ENCODE measurements at places on chromosomes 5 and 9.

DNA sequence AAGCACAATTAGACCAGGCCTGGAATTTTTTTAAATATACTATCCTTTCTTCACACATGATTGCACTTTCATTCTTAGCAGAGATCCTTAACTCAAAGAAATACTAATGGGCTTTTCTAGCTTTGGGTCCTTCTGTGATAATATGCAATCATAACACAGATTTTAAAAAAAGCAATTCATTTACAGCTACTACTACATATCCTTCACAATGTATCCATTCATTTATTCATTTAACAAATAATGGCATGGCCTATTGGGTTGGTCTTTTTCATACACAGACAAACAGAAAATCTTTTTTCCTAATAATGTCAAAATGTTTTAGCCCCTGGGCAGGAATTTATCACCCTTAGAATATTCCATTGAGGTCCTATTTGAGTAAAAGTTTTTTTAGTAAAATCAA, 47.0 kb downstream of the SAXO1 start:
- no peak for DNase-seq

- no peak for DNase-seq
Measured at GRCh38 chr9:116147821-116148220, 5.8 kb upstream of the PAPPA start.

GRCh38 chr9:91663858-91664257, 240.2 kb upstream of the NFIL3 start:
- DNase-seq: no peak

- DNase-seq: no peak
Measured at GRCh38 chr5:72786676-72787075, 29.8 kb upstream of the TNPO1 start.

DNA sequence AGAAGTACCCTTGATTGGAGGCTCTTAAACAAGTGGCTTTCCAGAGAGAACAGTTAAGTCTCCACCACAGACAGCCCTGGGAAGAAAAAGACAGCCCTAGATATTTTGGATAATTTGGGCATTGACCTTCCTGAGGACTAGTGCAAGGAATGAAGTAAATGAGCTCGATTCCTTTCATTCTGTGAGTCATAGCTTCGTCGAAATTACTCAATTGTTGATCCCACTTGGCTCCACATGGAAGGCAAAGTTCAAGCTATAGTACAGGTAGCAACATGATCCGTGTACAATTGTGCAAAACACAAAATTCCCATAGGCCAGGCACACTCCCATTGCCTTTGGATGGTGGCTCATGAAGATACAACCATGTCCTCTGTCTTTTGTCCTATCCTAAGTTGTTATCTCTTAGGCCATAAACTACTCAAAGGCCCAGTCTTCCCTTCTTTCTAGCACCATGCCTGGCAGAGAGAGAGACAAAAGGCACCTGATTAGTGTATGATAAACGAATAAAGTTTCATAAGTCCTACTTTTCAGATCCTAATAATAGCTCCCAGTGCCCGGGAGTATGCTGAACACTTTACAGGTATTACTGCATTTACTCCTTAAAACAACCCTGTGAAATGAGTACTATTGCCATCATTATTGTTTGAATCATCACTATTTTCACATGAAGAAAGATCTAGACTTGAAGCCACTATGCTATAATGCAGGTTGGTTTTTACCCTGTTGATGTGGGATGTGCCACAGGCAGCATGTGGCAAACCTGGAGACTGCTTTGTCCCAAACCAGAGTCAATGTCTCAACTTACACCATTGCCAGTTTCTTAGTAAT, 116.7 kb upstream of the RANBP3L start:
- no peak for DNase-seq

- DNase-seq: no peak
Measured at GRCh38 chr9:93117924-93118862, 15.9 kb downstream of the NINJ1 start.

- DNase-seq: no peak
Measured at GRCh38 chr9:136981588-136982231, 1.1 kb upstream of the LCNL1 start.

DNA sequence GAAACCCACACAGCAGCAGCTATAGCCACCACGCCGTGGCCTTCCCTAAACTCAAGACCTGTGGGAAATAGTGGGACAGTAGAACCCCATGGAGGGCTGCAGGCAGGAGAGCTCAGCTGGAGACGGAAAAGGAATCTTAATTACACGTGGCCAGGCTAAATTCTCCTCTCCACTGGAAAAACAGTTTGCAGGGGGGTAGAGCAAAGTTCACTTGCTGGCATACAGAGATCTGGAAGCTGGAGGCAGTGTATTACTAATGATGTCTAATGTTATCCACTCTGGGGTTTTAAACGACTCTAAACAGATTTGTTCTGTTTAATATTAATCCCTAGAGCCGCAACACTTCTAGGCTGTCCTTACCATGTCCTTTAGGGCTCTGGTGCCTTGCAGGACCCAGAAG, 257.1 kb downstream of the SAXO1 start:
- DNase-seq: no peak

GRCh38 chr9:113537229-113537810, 73.8 kb downstream of the RGS3 start:
- DNase-seq: no peak

DNA sequence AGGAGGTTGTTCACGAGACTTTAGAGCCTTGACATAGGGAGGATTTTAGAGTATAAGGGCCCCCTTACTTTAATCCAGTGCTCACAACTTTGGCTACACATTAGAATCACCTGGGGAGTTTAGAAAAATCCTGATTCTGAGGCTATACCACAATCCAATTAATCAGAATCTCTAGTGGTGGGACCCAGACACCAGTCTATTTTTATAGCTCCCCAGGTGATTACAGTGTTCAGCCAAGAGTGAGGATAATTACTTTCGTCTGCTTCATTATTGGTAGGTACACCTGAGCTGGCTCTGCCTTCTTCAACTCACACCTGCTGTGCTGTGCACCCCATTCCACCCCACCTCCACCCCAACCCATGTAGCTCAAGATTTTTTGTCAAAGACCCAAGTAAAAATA, 141.3 kb upstream of the EPB41L4A start:
- no peak for DNase-seq

DNA sequence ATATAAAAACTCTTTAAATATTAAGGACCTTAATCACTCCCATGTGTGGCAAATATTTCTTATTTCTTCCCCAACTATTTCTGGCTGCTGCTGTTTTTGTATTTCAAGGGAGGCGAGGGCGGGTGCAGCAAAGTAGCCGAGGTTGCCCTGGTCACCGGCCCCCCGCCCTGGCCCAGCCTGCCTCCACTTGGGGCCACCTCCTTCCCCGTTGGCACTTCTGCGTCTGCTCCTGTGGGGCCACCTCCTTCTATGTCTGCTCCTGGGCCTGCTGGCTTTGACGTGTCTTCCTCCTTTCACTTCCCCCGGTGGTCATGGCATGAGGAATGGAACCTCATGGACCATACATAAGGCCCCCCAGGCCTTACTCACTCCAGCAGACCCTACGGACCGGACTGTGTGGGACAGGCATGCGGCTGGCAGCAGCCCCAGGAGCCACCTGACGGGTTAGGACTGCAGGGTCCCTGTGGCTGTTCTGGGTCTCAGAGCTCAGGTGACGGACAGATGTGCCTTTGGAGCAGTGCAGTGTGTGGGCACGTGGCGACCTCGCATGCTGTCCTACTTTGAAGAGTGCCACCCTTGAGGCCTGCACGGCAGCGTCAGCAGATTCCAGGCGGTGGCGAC, 5.8 kb upstream of the ENTPD8 start:
- no peak for DNase-seq

DNA sequence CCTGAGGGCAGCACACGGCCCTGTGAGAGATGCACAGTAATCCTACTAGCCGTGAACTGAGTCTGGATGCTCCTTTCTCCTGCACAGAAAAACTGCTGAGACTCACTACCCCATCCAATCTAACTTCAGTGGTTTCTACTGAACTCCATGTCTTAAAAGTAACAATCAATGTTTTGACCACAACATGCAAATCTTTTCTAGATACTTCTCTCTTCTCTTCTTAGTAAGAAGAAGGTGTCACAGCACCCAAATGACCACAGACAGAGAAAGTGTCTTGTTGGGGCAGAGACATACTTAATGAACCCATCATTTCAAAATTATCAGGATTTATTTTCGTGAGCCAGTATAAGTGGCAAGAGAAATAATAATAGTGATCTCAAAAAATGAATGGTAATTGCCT, 285.8 kb upstream of the MEF2C start:
- DNase-seq: no peak

- peak; percentile 54 for DNase-seq
Measured at GRCh38 chr5:108749128-108749861, 1.6 kb downstream of the FER start.

DNA sequence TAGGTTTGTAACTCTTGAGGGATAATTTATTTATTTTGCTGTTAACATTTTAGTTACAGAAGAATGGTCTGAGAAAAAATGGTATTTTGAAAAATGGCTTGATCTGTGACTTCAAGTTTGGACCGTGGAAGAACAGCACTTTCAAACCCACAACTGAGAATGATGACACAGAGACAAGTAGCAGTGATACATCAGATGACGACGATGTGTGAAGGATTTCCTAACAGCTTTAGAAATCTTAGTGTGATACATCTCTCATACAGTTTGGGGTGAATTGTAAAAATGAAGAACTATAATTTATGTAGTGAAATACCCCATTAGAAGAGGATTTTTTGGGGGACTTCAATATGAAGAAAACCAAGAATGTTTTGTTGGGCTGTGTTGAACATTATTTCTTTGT, 88.7 kb downstream of the GPBP1 start:
- DNase-seq: no peak

- peak; percentile 53 for DNase-seq
Measured at GRCh38 chr9:37036776-37037502, 2.9 kb upstream of the PAX5 start.

DNA sequence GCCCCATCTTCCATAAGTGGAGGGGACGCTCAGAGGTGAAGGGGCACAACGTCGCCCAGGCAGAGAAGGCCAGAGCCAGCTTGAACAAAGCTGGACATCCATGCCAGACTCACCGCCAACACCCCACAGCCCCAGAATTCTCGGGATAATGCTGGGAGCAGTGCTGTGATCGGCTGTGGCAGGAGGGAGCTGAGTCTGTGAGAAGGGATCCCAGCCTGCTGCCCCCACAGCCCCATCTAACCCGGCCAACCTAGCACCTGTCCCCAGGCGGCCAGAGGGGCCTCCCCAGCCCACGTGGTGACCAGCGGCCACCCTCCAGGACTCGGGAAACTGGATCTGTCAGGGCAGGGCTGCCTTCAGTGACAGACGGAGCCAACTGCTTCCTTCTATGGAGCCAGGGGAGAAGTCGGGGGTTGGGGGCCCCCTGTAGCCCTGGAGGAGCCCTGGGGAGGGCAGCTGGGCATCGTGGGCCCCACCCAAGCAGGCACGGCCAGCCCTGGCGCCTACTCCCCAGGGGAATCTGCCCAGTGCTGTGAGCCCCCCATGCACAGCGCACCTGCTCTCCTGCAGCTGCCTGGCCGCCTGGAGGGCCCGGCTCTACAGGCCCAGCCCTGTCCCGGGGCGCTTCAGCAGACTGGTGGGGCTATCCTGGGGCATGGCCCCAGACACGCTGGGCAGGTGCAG, 6.0 kb downstream of the BRD3 start:
- DNase-seq: no peak

DNA sequence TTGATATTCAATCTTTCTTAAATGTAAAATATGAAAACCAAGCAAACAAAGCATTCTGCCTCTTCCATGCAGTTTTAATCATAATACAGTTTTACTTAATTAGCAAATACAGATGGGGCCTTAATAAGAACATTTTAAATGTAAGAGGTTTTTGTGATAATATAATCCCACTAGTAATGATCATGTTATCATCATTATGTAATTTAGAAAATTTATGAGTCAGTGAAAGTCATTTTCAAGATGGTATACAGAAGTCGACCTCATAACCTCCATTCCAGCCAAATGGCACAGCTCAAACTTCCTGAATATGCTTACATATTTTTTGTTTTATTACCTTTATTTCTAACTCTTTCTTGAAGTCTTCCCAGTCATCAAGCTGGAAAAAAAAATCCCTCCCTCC, 102.2 kb upstream of the GNA14 start:
- DNase-seq: no peak

GRCh38 chr5:1542781-1543180, 19.0 kb upstream of the LPCAT1 start:
- no peak for DNase-seq

DNA sequence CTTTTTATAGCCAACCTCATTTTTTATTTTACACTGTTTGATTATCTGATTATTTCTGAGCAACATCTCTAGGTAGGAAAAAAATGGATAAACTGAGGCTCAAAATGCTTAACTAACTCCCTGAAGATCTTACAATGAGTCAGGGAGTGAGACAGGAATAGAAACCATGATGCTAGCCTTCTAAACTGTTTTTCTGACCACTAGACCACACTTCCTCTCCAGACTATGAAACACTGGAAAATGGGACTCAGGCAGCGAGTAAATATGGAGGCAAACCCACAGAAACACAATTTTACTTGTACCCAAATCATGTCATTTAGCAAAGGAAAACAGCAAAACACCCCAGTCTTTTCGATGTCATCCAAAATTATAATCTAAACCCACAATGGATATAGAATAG, 129.9 kb upstream of the ANKH start:
- DNase-seq: no peak

GRCh38 chr5:128318691-128319090, 219.4 kb downstream of the FBN2 start:
- DNase-seq: no peak

- DNase-seq: no peak
Measured at GRCh38 chr5:143064218-143064641, 294.1 kb downstream of the ARHGAP26 start.

DNA sequence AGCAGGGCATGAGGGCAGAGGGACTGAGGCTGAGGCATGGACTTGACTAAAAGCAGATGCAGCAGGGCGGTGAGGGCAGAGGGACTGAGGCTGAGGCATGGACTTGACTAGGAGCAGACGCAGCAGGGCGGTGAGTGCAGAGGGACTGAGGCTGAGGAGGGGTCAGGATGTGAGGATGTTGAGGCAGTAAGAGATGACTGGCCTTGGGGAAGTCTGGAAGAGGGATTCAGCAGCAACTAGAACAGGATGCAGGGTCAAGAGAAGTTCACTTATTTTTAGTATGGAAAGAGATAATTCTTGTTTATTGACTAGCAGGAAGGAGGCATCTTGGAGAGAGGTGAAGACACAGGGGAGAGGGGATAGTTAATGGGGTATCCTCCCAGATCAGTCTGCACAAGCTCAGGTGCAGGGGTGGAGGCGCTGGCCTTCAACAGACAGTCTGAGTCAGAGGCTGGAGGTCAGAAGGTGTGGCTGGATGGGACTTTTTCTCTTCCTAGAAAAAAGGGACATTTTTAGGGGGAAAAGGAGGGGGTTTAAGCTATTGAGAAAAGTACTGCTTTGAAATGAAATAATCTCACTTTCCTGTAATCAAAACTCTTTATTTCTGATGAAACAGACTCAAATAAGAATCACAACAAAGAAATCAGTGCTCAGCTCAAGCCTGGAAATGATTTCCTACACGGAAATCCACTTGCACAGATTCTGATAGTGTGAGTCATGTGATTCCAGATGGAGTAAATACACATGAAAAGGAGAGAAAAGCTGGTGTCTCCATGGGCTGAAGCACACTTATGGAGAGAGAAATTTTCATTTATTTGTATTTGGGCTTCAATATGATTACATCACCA, 130.9 kb downstream of the PALM2AKAP2 start:
- no peak for DNase-seq
